ENCODE measurements at places on chromosomes 2 and 18.

DNA sequence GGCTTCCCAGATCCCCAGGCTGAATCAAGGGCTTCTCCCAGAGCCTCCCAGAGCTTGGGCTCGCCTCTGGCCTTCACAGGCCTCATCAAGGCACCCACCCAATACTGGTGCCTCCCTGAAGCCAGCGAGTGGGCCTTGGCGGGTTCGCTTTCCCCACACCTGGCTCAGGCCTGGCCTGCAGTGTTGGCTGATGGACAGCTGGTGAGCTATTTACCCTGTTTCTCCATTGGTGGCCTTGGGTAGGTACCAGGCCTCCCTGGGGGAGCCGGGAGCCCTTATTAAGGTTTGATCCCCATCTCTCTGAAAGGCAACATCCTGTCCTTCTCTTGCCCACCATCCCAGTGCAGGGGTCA, 18.2 kb upstream of the DUSP2 start:
- no peaks in the 10 kb centered on the region for H3K4me1 ChIP-seq
- H3K36me3 ChIP-seq = no peaks in the 10 kb centered on the region
- no peaks in the 10 kb centered on the region for H3K27me3 ChIP-seq

- H3K4me3 ChIP-seq = no peak overlapping the region
- no peaks in the 10 kb centered on the region for H3K36me3 ChIP-seq
- no peaks in the 10 kb centered on the region for H3K4me1 ChIP-seq
Measured at GRCh38 chr2:75480971-75481836, 79.5 kb downstream of the EVA1A start.

- H3K27me3 ChIP-seq = no peaks in the 10 kb centered on the region
- no peak for DNase-seq
- H3K4me1 ChIP-seq = peaks cover 24% of the 10 kb centered on the region
- H3K27ac ChIP-seq = no peak overlapping the region
- H3K4me3 ChIP-seq = no peak overlapping the region
Measured at GRCh38 chr2:211833582-211834279, 704.9 kb downstream of the ERBB4 start.

DNA sequence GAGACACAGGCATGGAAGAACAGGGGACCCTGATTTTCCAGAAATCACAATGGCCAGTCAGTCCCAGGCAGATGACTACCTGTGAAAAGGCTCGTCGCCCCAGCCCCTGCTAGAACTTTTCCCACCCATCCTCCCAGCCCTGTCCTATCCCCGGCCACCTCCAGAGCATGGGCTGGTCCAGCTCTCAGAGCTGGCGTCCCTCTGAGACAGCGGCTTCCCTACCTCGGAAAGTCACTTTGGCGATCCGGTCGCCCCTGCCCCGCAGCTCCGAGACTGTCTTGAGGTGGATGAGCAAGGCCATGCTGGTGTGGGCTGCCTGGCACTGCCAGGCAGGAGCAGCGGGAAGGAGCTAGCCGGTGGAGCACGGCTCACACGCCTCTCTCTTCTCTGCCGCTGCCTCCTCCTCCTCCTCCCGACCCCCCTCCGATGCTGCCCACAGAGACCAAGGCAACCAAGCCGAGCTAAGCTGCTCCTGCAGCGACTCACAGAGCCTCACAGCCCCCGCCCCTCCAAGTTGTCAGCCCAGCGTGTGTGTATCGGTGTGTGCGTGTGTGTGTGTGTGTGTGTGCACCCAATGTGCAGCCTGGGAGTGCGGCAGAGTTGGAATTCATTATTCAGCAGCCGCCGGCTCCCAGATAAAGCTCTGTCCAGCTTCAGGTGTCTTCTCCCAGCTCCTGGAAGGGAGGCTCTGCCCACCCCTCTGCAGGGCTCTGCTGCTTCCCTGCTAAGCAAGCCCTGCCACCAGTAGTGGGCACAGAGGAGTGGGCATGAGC, 80.5 kb upstream of the OTOF start:
- no peak overlapping the region for H3K4me3 ChIP-seq
- H3K4me1 ChIP-seq = no peaks in the 10 kb centered on the region
- H3K36me3 ChIP-seq = no peaks in the 10 kb centered on the region
- no peak overlapping the region for H3K27ac ChIP-seq

DNA sequence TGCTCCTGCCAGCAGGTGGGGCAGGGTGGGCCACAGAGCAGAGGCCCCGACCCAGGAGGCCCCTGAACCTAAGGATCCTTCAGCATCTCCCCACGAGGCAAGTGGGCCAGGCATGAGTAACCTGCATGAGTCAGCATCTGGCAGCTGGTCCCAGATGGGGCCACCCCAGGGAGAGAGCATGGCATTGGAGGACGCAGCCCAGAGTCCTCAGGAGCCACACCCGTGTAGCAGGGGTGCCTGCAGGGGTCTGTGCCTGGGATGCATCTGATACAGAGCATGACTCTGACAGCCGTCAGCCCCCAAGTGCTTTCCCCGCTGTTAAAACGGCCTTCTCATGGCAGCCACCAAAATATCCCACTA, 185.6 kb upstream of the SALL3 start:
- no peak overlapping the region for H3K27ac ChIP-seq
- H3K4me3 ChIP-seq = no peak overlapping the region
- H3K36me3 ChIP-seq = no peaks in the 10 kb centered on the region
- DNase-seq = no peak

DNA sequence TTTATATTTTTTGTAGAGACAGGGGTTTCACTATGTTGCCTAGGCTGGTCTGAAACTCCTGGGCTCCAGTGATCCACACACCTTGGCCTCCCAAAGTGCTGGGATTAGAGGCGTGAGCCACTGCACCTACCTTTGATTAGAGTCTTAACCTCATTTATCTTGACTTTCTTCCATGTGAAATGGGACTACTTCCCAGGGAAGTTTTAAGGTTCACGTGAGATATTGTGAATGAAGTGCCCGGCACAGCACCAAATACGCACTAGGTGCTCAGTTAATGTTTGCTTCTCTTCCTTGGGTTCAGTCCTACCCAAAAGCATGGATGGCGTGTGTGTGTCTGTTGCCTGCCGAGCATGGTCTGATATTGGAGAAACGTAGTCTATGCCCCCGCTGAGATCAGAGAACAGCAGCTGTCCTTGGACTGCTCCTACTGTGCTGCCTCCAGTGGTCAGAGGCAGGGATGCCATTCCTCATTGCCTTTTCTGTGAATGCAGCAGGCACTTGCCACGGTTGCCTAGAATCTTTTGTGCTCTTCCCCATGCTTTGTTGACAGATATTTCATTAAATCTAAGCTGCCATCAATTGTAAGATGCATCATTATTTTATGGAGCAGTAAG, 12.3 kb upstream of the TFCP2L1 start:
- DNase-seq = no peak
- H3K4me3 ChIP-seq = no peak overlapping the region
- H3K27ac ChIP-seq = no peak overlapping the region
- H3K4me1 ChIP-seq = no peaks in the 10 kb centered on the region

- H3K36me3 ChIP-seq = no peaks in the 10 kb centered on the region
- H3K27ac ChIP-seq = no peak overlapping the region
- DNase-seq = no peak
- H3K4me3 ChIP-seq = no peak overlapping the region
Measured at GRCh38 chr2:233442028-233442310, 87.7 kb downstream of the DGKD start.
